ENCODE measurements at places on chromosomes 7 and 10.

- no peak for DNase-seq
Measured at GRCh38 chr7:142927085-142927745, 6.3 kb downstream of the TRPV5 start.

GRCh38 chr10:30502266-30503060 lies 68.5 kb downstream of the MAP3K8 start:
- DNase-seq: no peak

DNA sequence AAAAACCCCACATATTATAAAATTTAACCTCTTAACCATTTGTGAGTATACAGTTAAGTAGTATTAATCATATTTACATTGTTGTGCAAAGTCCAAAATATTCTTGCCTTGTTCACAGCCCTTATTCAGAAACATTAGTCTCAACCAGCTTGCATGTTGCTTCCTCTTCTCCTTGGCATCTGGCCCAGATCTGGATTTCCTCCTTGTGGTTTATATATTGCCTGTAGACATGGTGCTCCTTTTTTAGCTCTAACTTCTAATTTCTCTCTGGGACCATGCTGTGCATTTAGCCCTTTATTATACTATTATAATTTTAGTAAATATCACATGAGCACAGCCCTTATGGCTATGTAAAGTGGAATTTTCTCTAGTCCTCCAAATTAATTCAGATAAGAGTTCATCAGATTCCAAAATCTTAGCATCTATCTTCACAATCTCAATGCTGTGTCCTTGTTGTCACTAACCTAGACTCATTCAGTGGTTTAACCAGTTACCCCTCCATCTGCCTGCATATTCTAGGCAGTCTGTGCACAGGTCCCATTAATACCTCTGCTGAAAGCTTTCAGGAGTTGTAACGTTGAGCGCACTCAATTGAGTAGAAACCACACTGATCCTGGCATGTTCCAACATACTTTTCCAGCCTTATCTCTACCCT lies 7.9 kb downstream of the CPED1 start:
- no peak for DNase-seq

DNA sequence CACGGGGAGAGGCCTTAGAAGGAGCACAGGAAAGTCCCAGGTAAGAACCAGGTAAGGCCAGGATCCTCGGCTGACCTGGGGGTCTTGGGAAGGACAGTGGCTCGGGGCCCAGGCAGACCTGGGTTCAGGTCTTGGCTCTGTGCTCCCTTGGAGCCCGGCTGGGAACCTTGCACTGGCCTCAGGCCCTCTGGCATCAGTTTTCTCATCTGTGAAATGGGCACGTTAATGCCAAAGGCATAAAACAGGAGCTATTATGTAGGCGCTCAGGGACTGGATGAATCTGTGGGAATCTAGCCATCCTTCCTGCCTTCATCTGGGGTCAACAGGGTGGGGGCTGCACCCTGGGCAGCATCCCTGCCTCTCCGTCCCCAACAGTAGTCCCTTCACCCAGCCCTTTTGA lies 8.3 kb upstream of the SLC29A4 start:
- no peak for DNase-seq

GRCh38 chr7:152467225-152467624 lies 31.4 kb upstream of the KMT2C start:
- DNase-seq: no peak

DNA sequence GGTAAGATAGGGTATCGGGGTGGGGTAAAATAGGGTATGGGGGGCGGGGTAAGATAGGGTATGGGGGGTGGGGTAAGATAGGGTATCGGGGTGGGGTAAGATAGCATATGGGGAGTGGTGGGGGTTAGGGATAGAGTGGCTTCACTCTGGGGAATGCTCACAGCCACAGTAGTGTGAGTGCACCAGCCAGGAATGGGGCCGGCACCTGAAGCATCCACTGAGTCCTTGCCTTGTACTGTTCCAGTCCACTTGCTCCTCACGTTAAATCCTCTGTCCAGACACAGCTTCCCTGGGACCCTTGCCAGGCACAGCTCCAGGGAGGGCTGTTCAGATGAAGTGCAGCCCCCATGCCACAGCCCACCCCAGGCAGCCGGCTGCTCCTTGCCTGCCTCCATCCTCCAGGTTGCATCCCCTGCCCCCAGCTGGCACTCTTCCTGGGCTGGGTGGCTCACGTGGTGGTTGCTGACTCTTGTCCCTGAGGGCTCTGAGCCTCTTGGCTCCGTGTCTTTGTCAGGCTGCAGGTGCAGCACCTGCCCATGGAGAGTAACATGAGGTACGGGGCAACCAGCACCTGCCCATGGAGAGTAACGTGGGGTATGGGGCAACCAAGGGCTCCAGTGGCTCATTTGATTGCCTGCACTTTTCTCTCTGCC lies 268.4 kb downstream of the TCERG1L start:
- DNase-seq: no peak

- DNase-seq: no peak
Measured at GRCh38 chr7:19410106-19410505, 264.9 kb upstream of the FERD3L start.

DNA sequence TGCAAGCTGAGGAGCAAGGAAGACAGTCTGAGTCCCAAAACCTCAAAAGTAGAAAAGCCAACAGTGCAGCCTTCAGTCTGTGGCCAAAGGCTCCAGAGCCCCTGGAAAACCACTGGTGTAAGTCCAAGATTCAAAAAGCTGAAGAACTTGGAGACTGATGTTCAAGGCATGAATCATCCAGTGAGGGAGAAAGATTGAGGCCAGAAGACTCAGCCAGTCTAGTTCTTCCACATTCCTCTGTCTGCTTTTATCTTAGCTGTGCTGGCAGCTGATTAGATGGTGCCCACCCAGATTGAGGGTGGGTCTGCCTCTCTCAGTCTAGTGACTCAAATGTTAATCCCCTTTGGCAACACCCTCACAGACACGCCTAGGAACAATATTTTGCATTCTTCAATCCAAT lies 20.1 kb upstream of the MDFIC start:
- DNase-seq: no peak

- no peak for DNase-seq
Measured at GRCh38 chr7:44936322-44936721, 42.5 kb downstream of the MYO1G start.

Data from cortex of kidney (tissue), 1 donor.